Osteocyte (in vitro differentiated cells): ENCODE measurements at places on chromosomes 11 and 22. TPM values are rescaled to one million over a fixed set of nuclear protein-coding genes. Genes with fewer than 3 reads are reported as not detected.

- peaks cover 73% of the 10 kb centered on the region for H3K4me1 ChIP-seq
- H3K36me3 ChIP-seq = peaks cover 5% of the 10 kb centered on the region
- H3K27ac ChIP-seq = no peak overlapping the region
These were observed 11.1 kb upstream of the ST3GAL4 start for GRCh38 chr11:126344141-126345080.

DNA sequence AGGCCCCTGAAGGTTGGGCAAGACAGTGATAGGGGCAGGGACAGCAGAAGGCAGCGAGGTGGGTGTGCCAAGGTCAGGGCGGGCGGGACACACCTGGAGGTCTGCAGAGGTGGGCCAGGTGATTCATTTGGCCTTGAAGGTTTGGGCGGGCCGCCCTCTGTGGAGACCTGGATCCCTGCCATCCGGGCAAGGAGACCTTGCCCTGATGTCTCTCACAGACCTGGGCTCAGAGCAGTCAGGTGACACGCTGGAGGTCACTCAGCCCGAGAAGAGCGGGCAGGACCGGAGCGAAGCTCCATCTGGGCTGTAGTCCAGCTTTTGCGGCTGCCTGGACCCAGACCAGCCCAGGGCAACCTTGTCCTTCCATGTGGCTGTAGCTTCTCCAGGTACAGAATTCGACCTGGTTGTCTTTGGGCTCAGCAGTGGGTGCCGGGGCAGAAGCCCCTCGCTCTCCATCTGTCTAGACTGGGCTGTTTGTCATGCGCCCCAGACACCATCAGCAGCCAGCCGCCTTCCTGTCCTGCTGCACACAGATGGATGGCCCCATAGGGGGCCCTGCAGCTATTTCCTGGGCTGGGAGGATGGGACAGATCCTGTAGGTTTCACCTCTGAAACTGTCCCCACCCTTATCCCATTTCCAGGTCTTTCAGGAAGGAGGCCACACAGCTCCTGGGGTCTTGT, 3.1 kb downstream of the MRGPRG start:
- no peak overlapping the region for H3K4me3 ChIP-seq
- DNase-seq = no peak
- H3K27me3 ChIP-seq = peaks cover 48% of the 10 kb centered on the region
- H3K27ac ChIP-seq = no peak overlapping the region
- no peaks in the 10 kb centered on the region for H3K36me3 ChIP-seq

DNA sequence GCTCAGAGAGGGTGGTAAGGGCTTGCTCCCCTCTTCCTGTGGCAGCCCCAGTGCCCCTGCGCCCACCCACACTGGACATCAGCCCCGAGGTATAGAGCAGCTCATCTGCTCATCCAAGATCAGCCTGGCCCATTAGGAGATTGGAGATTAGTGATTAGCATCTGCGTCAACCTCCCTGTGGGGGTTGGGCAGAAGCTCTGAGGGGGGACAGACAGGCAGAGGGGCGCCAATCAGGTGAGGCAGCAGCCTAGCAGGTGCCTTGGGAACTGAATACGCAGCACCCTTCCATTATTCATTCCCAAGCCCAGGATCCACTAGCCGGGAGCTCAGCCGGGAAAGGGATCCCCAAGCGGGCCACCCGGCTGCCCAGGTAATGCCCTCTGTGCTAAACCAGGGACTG, 11.0 kb downstream of the SMTN start:
- H3K36me3 ChIP-seq = peaks cover 12% of the 10 kb centered on the region
- no peak overlapping the region for H3K4me3 ChIP-seq
- H3K4me1 ChIP-seq = no peaks in the 10 kb centered on the region
- no peak for DNase-seq

The PICK1 gene
- total RNA-seq = 26.2 and 27.9 TPM in 2 replicates

The BLID gene
- 1.0 and 1.4 TPM in 2 replicates for total RNA-seq

DNA sequence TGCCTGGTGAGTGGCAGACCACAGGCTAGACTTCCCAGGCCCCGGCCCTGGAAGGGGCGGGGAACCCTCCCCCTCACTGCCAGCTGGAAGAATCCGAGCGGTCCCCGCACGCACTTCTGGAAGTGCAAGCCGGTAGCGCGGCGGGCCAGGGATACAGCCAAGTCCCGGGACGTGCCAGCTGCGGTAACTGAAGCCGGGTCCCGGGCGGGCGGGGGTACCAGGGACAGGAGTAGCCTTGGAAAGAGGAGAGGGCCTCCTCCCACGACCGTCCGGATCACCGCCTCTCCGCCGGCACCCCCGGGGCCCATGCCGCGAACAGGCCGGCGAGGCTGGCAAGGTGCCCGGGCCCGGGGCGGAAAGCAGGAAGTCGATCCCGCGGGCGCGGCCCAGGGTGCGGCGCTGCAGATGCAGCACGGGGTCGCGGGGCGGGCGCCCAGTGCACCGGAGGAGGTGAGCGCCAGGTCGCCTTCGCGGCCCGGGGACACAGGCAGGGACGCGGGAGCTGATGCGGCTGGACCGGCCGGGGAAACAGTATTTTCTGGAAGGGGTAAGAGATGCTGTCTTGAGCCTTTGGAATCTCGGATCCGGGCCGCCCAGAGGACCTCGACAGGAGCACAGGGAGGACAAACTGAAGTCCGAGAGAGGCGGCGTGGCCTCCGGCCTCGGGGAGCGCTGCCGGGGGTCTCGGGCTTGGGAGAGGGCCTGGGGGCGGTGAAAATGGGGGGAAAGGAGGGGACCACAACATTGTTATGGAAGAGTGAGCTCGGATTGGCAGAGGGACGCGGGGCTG, 783 bp upstream of the SLC35C1 start:
- peaks cover 33% of the 10 kb centered on the region for H3K4me1 ChIP-seq
- peak overlapping the region; percentile 92 for H3K27ac ChIP-seq
- no peaks in the 10 kb centered on the region for H3K27me3 ChIP-seq

- no peaks in the 10 kb centered on the region for H3K4me1 ChIP-seq
- no peaks in the 10 kb centered on the region for H3K36me3 ChIP-seq
- DNase-seq = peak; percentile 69
- no peak overlapping the region for H3K27ac ChIP-seq
- no peak overlapping the region for H3K4me3 ChIP-seq
- no peaks in the 10 kb centered on the region for H3K27me3 ChIP-seq
These were observed 618.0 kb downstream of the BRD1 start for GRCh38 chr22:49209452-49210195.

GRCh38 chr11:118252688-118253087, 523 bp upstream of the MPZL3 start:
- H3K4me3 ChIP-seq = peak overlapping the region; percentile 84
- DNase-seq = no peak
- peaks cover 6% of the 10 kb centered on the region for H3K36me3 ChIP-seq
- peaks cover 40% of the 10 kb centered on the region for H3K27me3 ChIP-seq
- H3K4me1 ChIP-seq = peaks cover 9% of the 10 kb centered on the region

DNA sequence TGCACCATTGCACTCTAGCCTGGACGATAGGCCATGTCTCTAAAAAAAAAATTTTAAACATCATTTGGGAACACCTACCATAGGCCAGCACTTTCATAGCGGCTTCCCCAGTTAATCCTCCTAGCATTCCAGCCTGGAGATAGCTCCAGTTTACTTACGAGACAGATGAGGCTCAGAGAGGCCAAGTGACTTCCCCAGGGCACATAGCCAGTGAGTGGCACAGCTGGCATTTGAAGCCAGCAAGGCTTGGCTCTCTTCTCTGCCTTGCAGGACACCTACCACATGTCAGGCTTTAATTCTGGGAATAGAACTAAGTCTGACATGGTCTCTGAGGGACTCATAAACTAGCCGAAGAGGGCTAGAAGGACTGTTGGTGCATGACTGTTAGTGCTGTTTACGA, 4.9 kb upstream of the TAGLN start:
- H3K4me3 ChIP-seq = no peak overlapping the region
- peaks cover 19% of the 10 kb centered on the region for H3K4me1 ChIP-seq
- peaks cover 20% of the 10 kb centered on the region for H3K36me3 ChIP-seq
- no peak for DNase-seq

GRCh38 chr11:47731475-47731874, 16.3 kb upstream of the AGBL2 start:
- no peaks in the 10 kb centered on the region for H3K4me1 ChIP-seq
- peak; percentile 1 for DNase-seq
- H3K27me3 ChIP-seq = no peaks in the 10 kb centered on the region

DNA sequence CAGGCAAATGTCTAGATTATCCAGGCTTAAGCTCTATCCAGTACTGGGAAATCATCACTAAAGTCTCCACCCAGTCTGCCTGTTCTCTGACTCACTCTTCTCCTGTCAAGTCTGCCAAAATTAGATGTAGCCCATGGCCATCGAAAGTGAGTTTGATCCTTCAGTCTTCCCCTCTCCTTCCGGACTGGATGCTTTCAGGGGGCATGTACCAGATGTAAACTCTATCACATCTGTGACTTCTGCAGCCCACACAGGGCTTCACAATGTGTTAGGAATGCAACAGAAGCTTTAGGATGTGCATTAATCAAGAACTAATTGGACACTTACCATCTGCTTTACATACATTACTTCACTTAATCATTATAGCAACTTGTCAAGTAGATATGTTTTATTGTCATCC, 12.3 kb downstream of the ME3 start:
- peaks cover 6% of the 10 kb centered on the region for H3K36me3 ChIP-seq
- no peak overlapping the region for H3K4me3 ChIP-seq
- H3K4me1 ChIP-seq = peaks cover 31% of the 10 kb centered on the region

The RASGRP2 gene
- total RNA-seq = 10.3 and 11.2 TPM in 2 replicates

DNA sequence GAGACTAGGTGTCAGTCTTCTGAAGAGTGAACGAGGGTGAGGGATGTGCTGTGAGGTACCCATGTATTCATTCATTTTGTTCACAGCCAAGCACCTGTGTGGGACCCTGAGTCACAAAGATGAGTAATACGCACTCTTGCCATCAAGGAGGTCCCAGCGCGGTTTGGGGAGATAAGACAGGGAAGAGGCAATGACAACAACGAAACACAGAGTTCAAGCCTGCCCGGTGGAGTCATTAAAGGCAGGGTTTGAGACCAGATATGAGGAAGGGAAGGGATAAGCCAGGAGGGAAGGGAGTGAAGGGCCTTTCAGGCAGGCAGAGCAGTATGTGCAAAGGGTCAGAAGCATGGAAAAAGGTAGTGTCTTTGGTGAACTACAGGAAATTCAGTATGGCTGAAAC, 4.6 kb downstream of the DCHS1 start:
- DNase-seq = no peak
- H3K27ac ChIP-seq = no peak overlapping the region

The P2RX6 gene
- 2.6 and 3.5 TPM in 2 replicates for total RNA-seq

- no peaks in the 10 kb centered on the region for H3K27me3 ChIP-seq
- H3K27ac ChIP-seq = no peak overlapping the region
- no peaks in the 10 kb centered on the region for H3K36me3 ChIP-seq
These were observed 58.9 kb downstream of the SHANK2 start for GRCh38 chr11:71193431-71193830.

DNA sequence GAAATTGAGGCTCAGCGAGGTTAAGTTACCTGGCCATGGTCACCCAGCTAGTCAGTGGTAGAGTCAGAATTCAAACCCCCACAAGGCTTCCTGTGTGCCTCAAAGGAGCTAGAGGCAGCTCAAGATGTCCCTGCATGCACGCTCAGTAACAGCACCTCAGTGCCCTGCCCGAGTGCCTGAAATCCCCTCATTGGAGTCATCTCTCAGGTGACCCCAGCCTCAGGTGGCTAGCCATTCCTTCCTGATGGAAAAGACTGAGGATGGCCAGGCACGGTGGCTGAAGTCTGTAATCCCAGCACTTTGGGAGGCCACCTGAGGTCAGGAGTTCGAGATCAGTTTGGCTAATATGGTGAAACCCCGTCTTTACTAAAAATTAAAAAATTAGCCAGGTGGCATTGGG, 36.9 kb downstream of the LIF start:
- no peaks in the 10 kb centered on the region for H3K36me3 ChIP-seq
- peak overlapping the region; percentile 95 for H3K27ac ChIP-seq
- H3K27me3 ChIP-seq = no peaks in the 10 kb centered on the region
- H3K4me1 ChIP-seq = peaks cover 73% of the 10 kb centered on the region
- DNase-seq = no peak
- H3K4me3 ChIP-seq = no peak overlapping the region

The HTR3A gene
- total RNA-seq = not detected in 2 replicates

- no peak overlapping the region for H3K4me3 ChIP-seq
- no peak overlapping the region for H3K27ac ChIP-seq
- peaks cover 12% of the 10 kb centered on the region for H3K27me3 ChIP-seq
- no peak for DNase-seq
- H3K4me1 ChIP-seq = no peaks in the 10 kb centered on the region
These were observed 30.9 kb downstream of the IGLL1 start for GRCh38 chr22:23549198-23549595.

DNA sequence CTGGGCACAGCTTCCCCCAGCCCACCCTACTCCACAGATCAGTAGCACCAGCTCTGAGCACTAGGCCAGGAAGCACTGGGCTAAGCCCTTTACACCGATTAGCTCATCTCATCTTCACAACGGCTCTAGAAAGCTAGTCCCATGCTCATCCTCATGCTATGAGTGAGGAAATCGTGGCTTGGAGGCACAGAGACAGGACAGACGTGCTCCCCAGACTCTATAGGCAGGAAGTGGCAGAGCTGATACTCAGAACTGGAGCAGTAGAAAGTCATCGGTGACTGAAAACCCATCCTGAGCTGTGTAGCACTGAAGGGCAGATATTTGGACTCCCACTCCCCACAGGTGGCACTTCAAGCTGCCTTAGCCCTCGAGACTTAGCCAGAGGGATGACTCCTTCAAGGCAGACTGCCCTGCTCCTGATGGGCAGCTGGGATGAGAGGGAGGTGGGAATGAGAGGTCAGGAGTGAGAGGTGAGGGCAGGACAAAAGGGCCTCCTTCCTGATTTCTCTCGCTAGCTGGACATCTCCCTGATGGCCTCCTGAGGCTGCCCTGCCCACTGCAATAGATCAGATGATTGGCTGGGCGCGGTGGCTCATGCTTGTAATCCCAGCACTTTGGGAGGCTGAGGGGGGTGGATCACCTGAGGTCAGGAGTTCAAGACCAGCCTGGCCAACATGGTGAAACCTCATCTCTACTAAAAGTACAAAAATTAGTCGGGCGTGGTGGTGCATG, 9.7 kb downstream of the CD5 start:
- H3K4me3 ChIP-seq = no peak overlapping the region
- DNase-seq = no peak
- H3K36me3 ChIP-seq = no peaks in the 10 kb centered on the region
- H3K27ac ChIP-seq = no peak overlapping the region
- H3K27me3 ChIP-seq = peaks cover under 1% of the 10 kb centered on the region

DNA sequence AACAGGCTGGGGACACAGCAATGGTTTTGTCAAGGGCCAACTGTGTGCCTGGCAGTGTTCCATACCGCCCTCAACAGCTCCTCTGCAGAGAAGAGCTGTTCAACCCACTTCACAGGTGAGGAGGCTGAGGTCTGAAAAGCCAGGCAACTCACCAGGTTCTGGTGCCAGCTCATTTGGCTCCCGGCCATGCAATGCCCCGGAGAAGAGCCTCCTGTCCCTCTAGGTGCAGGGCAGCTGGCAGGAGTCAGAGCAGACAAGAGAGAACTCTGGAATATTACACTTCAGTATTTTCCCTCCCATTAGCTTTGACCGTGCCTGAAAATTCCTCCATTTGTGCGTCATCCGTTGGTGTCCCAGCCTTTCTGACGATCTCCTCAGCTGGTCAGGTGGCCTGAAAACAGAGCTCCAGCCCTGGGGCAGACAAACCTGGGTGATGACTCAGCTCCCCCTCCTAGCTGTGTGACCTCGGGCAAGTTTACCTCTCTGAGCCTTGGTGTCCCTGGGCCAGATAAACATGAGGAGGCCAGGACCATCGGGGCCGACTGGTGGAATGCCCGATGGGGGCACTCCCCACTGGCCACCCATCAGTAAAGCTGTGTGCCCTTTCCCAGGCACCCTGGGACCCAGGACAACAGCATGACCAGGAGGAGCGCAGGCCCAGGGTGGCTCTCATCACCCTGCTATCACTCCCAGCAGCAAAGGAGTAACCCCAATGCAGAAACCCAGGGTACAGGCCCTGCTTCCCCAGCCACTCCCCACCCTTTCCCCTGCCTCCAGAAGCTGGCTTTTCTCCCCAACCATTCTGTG, 9.6 kb upstream of the C1QTNF6 start:
- H3K4me3 ChIP-seq = peak overlapping the region; percentile 85
- H3K36me3 ChIP-seq = no peaks in the 10 kb centered on the region
